ENCODE measurements at places on chromosomes 3 and 15.

GRCh38 chr3:126927846-126928245 is 55.1 kb upstream of the PLXNA1 start:
- DNase-seq: no peak

GRCh38 chr3:7388026-7388425 is 527.1 kb downstream of the GRM7 start:
- no peak for DNase-seq

DNA sequence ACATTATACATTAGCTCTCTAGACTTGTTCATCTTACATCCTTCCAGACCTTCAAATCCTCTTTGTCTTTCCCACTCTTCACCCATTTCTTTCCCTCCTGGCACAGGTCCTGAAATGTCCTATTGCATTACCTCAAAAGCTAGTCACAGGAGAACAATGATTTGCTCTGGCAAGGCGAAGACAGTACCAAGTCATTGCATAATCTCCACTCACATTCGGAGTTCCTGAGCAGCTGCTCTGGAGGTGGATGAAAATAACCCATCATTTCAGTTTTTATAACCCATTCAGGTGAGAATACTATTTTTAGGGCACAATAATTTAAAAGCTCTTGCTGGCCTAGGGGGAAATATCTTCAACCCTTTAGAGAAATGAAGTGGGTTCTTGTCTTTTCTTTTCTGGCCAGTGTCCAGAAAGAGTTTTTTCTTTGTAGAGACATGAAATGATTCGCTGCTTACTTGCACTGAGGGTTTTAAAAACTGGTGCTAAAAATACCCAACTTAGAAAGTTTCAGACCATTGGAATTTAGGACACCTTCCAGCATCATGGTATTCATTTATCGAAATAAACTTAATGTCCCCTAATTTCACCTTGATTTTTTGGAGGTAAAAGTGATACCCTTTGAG is 23.4 kb upstream of the DYNC1LI1 start:
- no peak for DNase-seq

DNA sequence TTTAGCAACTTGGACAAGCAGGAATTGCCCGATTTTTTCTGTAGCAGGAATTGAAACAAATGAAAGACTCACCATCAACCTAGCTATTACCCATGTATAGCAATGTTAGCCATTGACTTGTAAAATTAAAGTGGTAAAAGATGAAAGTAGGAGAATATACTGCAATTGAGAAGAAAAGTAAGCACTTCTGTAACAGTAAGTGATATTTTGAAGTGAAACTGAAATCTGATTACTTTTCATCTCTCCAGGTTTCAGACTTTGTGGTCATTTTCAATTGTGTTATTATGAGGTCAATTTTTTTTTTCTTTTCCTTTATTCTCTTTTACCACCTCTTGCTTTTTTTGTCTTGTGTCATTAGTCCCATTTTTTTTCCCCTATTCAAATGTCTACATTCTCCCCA is 1078.2 kb downstream of the ZPLD1 start:
- DNase-seq: no peak

DNA sequence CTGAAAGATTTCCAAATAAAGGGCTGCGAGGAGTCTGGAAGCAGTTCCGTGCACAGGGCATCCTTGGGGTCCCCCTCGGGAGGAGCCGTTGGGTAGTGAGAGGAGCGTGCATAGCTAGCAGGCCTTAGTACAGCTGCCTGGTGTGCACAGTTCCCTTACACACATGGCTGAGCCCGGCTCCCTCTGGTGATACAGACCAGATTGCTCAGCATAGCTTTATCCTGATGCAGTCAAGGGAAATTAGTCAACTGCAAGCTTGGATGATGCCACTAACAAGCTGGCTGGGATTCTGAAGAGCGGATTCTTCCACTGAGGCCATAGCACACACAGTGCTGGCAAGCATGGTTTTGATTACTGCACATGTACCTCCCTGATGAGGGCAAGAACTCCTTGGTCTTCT is 349.4 kb downstream of the LRTM1 start:
- no peak for DNase-seq

GRCh38 chr3:109098079-109098644 is 19.8 kb downstream of the MORC1 start:
- DNase-seq: no peak

- no peak for DNase-seq
Measured at GRCh38 chr3:119211803-119212202, 28.9 kb downstream of the B4GALT4 start.

DNA sequence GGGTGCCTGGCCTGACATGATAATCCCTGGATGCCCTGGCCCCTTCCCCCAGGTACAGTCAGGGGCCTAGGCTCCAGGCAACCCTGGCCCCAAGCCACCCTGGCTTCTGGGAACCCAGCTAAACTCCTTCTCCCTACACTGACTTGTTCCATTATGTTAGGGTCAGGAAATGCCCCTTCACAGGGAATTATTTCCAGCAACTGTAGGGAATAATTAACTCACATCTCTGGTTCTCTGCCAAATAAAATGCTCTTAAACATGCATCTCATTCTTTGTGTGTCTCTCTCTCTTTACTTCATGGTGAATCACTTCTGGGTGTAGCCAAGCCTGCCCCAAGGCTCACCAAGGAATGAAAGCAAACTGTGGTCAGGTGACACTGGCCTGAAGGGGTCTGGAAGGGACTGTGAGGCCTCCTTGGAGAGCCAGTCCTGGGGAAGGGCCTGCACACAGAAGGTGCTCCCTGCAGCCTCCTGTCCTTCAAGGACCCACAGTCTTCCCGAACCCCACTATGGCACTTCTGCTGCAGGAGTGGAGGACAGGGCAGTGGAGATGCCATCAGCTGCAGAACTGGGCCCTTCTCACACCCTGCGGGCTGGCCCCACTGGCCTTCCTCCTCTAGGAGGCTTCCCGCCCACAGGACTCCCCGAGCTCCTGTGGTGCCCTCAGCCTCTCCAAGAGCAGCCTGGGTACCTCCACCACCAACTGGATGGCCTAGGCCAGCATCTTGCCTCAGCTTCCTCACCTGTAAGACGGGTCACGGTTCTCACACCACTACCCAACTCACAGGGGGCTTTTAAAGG is 17.6 kb downstream of the TKT start:
- DNase-seq: no peak

- no peak for DNase-seq
Measured at GRCh38 chr3:14660942-14661341, 9.4 kb downstream of the CCDC174 start.

DNA sequence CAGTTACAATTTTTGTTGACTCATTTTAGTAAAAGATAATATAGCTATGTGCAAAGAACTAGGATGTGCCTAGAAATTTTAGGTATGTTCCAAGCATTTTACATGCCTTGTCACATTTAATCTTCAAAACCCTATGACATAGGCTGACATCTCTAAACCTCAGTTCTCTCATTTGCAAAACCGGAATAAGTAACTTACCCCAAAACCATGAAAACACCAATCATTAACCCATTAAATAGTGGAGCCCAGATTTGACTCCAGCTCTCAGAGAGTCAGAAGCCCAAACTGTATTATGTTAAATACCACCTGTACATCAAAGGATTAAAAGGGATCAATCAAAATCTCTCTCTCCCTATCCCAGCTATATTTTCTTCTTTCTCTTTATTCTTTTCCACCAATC is 36.6 kb downstream of the GSK3B start:
- no peak for DNase-seq

DNA sequence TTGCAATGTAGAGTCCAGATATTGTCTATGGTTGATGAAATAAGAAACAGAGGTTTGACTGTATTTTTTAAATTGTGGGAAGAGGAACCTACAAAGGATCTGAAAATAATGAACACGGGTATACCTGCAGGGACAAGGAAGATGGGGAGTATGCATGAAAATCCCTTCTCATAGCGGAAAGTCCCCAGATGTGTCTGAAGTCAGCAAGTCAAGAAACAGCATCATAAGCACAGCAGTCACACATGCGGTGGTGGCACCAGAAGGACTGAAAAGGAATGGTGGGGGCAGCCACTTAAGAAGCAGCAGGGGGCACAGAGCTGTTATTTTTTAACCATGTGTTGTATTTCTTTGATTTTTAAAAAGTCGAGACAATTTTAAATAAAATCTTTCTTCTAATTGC is 4.7 kb downstream of the MRPS11 start:
- DNase-seq: no peak

- DNase-seq: no peak
Measured at GRCh38 chr3:165505657-165506056, 309.5 kb upstream of the SLITRK3 start.

DNA sequence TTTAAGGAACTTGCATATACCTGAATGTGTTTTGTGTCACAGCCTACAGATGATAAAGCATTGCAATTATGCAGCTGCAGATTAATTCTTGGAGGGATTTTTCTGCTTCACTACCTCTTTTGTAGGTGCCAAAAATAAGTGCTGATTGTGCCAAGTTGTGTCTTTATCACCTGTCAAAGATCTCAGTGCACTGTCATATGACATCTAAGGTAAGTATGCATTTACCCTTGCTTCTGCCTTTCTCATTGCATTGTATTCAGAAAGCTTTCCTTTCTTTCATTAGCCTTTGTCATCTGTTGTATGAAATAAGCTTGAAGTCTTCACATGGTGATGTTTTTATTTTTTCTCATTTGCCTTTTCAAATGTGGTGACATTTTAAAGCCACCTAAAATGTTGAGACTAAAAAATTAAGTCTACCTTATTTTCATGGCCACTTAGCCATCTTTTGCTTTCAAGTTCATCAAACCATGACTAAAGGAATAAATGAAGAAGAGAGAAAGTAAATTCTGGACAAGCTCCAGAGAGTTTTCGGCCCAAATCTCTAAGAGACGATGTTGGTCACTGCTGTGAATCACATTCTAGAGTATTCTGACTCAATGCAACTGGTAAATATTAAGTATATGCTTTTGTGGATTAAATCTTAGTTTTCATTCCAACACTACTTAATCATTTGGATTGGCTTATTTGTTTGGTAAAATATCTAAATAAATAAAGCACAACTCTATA is 381.8 kb upstream of the EPHA3 start:
- DNase-seq: no peak

DNA sequence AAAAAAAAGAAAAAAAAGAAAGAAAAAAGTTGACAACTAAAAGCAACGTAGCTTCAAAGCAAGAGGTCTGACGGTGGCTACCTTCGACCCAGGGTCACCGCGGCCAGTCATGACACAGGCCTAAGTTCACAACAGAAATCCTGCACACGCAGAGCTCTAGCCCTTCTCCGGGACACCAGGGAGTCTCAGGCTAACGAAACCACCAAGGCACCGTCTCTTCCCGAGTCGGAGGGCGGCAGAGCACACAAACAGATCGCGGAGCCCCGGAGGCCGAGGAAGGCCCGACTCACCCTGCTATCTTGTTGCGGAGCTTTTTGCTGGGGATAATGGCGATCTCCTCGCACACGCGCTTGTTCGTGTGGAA is 584 bp downstream of the RPS17 start:
- no peak for DNase-seq

DNA sequence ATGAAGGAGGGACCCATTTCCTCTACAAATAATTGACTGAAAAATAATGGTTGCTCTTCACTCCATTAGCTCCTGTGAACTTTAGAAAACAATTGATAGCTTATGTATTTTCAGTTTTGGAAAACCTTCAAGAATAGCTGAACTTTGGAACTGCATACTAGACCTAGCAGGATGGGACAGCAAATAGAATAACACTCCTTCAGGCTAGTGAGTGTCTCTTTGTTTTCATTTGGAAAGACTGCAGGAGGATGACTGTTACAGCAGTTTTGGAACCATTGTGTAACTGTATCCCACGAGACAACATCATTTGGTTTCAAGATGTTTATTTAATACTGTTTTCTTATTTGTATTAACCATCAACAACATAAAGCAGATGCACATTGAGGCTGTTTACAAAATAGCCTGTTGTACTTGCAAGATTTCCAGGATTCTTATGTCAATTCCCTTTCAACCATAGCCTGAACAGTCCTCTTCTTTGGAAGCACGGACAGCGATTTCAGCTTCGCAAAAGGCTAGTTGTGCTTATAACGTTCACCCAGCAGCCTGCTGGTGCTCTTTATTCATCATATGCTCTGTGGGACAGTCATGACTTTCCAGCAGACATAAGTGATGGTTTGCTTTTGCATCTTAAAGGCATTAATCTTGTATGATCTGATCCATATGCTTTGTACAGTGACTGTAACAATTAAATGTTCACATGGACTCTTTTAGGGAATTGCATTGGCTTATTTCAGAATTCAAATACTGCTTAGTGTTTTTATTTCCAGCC is 335.5 kb downstream of the IL5RA start:
- DNase-seq: no peak

Measured in CD4-positive, alpha-beta T cell treated with Interleukin-21 for 1 hour (primary cell).